Hypothalamus (tissue), 51 donors: ENCODE measurements at places on chromosomes 16 and 17.
A peak's percentile ranks its signal among the peaks of the same experiment; 100 is the strongest.

- DNase-seq, result no peak
Observed at GRCh38 chr17:29147682-29148081, 32.5 kb downstream of the MYO18A start.

DNA sequence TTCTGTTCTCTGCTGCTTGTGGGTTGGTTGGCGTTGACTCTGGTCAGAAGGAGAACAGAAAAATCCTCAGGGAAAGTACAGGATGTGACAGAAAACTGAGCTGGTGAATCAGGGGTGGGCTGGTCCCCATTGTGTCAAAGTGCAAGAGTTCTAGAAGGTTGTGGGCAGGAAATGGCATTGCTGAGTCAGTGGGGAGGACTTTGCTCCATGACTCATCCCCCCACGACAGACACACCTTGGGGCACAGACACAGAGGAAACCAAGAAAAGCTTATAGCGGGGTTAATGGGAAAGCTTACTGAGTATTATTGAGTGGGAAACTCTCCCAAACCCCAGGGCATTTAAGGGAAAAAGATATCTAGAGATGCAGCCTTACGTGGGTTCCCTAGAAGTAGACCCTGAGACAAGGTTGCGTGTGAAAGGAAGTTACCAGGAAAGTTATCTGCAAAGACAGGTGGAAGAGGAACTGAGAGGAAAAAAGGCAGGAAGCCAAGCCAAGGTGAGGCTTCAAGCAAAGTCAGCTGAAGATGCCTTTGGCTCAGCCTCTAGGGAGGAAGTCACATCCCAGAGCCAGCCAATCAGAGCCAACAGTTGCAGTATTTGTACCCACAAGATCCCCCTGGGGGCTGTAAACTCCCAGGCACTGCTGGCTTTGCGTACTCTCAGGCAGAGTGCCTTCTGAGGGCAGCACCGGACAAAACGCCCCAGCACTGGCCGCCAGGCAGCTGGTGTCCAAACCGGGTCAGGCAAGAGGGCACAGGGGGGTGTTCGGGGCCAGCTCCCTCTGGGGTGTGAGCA, 86.4 kb downstream of the FOXL1 start:
- no peak for DNase-seq

DNA sequence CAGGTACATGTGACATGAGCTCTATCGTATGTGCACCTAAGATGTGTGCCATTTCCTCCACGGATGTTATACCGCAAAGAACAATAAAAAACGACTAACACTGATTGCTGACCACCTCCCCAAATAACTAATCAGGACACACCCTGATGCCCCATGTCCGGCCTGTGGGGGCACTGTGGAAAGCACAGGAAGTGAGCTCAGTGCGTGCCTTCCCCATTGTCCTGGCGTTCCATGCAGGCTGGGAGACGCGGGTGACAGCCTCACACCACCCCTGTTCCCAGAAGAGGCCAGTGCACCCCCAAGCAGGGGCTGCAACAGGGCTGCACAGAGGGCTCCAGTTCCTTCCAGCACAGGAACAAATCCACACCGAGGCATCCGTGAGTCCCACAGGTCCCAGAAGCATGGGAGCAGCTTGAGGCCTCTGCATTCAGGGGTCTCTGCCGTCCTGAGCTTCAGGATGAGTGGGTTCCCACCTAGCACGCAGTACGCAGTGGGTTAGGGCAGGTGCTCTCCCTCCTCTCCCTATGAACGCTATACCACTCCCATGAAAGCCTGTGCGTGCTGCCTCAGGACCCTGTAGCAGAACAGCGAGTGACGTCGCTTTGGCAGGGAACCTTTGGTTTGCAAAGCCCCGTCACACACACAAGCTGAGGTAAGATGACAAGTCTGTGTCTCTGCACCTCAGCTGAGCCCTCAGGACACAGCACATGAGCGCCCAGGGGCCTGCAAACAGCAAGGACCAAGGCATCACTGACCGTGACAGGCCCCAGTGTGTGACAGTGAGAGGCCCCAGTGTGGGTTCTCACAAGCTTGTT, 117.7 kb downstream of the ZNF778 start:
- DNase-seq, result no peak

DNA sequence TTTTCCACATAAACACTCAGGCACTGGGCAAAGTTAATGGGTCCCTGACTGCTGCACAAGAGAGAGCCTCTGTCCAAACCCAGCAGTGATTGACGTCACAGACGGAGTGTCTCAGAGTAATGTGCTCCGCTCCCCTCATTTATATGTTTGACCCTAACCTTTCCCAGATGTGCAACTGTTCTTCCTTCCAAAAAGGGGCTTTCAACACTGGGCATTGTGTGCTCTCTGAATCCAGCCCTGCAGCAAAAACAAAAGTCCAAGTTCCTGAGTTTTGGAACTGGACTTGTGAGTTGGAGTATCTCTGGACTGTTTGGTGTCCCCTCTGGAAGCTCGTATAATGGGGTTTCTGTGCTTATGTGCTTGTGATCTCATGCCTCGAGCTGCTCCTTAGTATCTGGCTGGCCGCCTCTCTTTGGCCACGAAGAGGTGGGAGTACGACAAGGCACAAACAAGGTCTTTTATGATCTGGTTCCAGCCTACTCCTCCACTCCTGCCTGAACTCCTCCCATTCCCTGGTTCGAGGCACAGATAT, 76.4 kb upstream of the SMIM36 start:
- no peak for DNase-seq

DNA sequence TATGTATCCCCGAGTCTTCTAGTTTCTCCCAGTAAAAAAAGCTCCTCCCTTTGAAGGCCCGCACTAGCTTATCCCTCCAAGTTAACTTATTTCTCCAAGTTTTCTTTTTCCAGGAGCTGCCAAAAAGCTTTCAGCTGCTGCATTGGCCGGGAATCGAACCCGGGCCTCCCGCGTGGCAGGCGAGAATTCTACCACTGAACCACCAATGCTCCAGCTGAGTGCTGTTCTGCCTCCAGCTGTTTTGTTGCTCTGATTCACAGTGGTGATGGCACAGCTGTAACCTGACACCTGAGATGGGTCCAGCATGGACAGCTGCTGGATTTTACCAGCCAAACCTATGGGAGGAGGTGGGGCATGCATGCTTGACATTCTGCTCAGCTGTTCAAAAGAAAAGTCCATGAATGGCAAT, 22.1 kb downstream of the VAC14 start:
- no peak for DNase-seq

DNA sequence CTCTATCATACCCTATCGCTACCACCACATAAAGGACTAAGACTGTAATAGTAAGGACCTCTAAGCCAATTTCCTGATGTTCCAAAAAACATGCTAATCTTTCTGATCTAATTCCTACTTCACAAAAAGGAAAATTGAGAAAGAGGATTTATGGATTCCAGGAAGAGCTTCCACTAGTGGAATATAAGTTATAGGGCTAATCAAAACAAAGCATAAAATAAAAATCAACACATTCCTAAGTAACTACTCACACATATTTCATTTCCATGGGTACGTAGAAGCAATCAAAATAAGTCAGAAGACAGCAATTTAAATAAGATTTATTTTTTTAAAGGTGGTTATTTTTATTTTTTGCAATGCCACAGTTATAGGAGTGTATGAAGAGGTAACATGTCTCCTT, 12.4 kb downstream of the CCDC43 start:
- no peak for DNase-seq

DNA sequence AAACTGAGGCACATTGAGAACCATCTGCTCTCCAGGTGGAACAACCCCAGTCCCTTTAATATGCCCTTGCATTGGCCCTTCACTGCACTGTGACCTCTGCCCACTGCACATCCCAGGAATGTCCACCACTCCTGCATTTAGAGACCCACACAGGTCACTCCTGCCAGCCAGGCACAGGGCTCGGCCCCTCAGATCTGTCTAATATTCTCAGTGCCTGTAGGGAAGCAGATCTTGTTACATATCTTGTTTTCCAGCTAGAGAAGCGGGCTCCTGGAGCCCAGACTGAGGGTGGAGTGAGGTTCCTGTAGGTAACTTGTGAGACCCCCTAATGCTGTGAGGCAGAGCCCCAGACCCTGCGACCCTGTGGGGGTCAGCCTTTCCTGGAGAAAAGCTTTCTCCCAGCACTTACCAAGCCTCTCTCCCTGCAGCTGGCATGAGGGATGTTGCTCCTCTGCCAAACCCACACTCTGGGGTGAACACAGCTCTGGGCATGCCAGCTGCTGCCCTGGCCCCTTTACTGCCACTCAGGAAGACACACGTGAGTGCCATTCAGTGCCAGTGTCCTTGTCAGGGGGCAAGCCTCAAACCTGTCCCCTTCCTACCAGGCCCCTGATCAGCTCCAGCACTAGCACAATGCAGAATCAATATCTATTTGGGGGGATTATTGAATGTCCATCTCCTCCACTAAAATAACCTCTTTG, 40.3 kb upstream of the CRHR1 start:
- no peak for DNase-seq

DNA sequence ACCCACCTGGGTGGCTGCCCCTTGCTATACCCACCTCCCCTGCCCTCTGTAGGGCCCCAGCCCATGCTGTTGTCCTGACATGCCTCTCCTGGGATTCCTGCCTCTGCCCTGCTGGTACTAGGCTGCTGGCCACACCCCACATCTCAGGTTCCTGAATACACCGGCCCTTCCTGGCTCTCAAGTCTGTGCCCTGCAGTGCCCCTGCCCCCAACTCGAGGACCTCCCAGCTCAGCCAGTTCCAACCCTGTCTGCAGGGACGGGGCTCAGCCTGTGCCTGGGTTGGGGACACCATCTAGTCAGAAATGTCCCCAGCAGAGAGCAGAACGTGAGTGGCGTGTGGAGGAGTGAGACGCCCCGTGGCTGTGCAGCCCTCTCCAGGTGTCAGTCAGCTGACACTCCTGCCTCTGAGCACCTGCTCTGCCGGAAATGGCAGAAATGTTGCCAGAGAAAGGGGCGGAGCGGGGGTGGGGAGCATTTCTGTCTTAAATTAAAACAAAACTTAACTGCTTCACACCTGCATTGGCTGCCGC, 28.7 kb downstream of the ACSF3 start:
- no peak for DNase-seq

DNA sequence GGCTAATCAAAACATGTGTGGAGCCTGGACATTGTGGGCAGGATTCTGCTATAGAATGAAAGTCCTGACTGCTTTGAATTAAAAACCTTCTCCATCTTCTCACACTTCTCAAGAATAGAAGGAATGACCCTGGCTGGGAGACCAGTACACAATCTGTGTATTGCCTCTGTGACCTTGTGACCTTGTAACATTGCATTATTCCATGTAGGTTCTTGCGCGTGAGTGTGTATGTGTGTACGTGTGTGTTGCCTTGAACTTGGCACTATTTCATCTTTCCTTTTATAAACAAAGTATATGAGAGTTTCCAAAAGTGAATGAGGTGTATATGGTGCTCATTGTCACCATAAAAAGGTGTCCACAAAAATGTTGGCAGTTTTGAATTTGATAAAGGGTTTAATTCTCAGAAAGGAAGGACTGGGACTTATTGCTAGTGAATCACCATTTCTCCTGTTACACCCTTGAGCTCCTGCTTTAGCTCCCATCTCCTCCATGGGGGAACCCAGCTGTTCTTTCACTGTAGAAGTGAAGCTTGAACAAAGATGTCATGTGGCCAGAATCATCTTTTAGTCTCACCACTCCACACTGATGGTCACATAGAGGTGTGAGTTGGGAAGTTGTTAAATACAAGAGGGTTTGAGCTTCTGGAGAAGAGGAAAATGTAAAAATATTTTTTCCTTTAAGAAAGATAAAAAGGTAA, 244.9 kb downstream of the FTO start:
- DNase-seq, result no peak

- peak; percentile 50 for DNase-seq
Observed at GRCh38 chr17:77208217-77208808, 67.5 kb downstream of the SEC14L1 start.

DNA sequence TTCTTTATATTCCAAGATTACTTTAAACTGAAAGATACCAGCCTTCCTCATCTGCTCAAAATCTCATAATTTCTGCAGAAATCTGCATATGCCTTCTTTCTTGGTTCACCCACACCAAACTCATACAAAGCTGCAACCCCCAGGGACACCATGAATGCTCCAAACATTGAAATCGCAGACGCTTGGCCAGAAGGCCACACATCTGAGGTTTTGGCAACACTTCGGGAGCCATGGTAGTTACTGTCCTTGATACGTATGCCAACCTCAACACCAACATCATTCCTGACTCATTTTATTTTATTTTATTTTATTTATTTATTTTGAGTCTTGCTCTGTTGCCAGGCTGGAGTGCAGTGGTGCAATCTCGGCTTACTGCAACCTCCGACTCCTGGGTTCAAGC, 11.8 kb downstream of the GSPT1 start:
- no peak for DNase-seq

GRCh38 chr16:50372611-50373344, 4.0 kb upstream of the BRD7 start:
- no peak for DNase-seq

- DNase-seq, result no peak
Observed at GRCh38 chr16:70526403-70526802, 2.8 kb downstream of the SF3B3 start.

DNA sequence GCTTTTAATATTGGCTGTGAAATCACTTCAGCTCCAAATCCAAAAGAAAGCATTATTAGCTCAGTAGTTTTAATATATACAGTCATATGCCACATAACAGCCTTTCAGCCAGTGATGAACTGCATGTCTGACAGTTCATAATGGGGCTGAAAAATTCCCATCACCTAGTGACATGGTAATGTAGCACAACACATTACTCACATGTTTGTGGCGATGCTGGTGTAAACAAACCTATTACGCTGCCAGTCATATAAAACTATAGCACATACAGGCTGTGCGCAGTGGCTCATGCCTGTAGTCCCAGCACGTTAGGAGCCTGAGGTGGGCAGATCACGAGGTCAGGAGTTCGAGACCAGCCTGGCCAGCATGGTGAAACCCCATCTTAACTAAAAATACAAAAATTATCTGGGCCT, 92.2 kb downstream of the TUBD1 start:
- DNase-seq, result no peak
